NCI-H146 (cell line): ENCODE measurements at places on chromosomes 6 and 20.
A peak's percentile ranks its signal among the peaks of the same experiment; 100 is the strongest.

DNA sequence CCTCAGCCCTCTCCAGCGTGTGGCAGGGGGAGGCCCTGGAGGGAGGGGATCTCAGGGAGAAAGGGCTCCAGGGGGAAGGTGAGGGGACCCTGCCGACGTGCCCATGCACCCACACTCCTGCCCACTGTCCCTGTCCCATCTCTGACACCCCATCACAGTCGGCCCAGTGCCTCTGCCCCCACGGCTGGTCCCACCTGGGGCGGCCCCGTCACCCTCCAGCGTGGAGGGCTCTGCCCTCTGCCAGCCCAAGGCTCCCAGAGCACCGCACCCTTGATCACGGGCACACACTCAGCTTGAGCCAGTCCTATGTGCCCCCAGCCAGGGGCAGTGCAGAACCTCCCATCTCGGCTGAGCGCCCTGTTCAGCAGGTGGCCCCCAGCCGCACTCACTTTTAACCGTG lies 9.2 kb downstream of the SLC4A11 start:
- no peak for DNase-seq

DNA sequence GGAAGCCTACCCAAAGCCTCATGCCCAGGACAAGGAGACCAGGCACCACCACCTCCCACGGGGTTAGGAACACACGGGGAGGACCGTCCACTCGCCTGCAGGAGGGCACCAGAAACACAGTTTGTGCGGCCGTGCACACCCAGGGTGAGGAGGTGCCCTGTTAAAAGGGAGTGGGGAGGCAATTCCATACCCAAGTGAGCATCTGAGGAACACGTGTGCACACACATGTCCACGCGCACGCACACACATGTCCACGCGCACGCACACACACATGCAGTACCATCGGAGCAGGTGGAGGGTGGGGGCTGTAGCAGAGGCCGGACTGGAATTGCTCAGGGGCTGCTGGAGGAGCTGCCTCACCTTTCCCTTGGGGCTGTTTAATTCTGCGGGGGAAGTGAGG lies 259.4 kb downstream of the TAF4 start:
- no peak for DNase-seq

- DNase-seq, result no peak
These were observed 261.5 kb downstream of the TAF4 start for GRCh38 chr20:61803915-61804751.

DNA sequence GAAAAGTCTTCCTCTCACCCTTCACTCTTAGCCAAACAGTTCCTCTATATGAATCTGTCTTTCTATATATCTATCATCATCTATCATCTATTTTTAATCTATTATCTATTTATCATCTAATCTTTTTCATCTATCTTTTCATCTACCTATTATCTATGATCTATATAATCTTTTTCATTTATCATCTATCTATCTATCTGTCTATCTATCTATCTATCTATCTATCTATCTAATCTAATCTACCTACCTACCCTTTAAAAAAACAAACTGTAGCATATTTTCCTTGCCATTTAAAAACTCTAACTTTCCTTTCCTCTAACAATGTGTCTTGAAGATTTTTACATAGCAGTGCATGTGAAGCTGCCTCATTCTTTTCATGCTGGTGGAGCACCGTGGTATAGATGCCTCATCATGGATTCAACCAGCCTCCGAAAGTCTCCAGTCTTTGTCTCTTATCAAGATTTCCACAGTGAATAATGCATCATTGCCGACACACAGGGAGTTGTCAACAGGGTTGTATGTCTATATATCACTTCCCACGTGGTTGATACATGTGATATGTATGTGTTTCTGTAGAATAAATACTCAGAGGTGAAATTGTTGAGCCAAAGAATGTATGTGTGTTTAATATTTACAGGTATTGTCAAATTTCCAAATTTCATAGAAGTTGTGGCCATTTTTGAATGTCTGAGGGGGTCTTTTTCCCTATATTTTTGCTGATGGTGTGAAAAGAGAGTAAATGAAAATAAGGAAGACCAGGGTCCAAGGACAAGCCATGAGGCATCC lies 51.3 kb downstream of the VEGFA start:
- no peak for DNase-seq

DNA sequence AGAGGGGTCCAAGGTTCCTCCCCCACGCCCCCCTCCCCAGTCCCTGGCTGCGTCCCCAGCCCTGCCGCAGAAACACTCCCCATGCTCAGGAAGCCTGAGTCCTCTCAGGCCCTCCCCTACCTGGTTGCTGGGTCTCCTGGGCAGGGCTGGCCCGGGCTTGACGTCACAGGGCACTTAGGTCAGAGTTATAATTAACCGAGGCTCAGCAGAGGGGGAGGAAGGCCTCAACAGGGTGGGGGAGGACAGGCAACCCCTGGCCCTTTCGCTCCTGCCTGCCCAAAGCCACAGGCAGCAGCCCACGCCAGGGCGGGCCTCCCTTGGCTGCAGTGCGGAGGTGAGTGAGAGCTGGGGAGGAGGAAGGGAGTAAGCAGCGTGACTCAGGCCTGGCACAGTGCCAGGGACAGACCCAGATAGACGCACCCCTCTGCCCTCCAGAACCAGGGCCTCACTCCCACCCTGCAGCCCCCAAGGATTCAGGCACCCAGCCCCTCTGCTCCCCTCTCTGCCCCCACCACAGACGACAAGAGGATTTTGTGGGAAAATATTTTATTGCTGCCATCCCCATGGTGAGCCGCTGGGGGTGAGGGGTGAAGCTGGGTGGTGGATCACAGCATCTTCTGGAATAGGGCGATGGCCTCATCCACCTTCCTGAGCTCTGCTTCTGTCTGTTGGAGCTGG lies at the start of gene VWA7:
Gene VWA7 (minus strand): TSS at position 340 of the 678 bp plus-strand sequence. CDS start 549 bp downstream, outside the sequence.
- DNase-seq, result peak; percentile 77

- no peak for DNase-seq
These were observed 328.4 kb downstream of the DHX35 start for GRCh38 chr20:39290575-39290974.

DNA sequence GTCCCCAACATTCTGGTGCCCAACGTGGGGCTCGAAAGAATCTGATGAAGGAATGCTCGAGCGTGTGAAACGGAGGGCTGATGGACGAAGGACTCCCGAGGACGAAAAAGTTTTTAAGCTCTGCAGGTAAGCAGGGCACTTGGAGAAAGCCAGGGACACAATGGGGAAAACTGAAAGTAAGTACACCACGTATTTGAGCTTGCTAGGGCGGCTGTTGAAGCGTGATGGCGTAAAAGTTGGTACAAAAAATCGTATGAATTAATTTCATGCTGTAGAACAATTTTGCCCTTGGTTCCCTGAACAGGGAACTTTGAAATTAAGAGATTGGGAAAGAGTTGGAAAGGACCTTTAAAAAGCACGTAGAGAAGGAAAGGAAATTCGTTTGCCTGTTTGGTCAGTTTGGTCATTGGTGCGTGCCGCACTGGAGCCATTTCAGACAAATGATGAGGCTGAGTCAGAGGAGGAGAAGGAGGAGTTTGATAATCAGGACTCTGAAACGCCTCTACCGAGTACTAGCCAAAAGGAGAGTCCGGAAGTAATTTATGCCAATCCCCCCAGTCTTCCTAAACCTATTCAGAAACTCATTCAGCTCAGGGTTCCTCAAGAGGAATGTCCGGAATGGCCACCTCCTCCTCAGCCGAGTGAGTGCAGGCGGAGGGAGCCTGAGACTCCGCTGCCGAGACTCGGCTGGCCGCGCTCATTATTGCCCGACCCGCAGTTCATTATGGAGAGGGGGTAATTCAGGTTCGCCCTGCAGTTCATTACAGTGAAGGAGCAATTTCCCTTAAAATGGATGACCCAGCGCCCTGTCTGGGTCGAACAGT lies 59.2 kb upstream of the PRSS16 start:
- DNase-seq, result peak; percentile 48
